ENCODE measurements at places on chromosomes 2 and 18.

DNA sequence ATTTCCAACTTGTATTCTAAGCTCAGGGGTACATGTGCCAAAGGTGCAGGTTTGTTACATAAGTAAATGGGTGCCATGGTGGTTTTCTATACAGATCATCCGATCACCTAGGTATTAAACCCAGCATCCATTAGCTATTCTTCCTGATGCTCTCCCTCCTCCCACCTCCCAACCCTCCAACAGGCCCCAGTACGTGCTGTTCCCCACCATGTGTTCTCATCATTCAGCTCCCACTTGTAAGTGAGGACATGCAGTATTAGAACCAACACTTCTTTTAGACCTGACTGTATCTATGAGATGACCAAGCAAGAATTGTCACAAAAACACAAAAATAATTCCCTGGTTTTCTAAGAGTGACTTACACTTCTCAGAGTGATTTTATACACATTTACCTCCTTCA, 83.0 kb downstream of the VIT start:
- DNase-seq = no peak

GRCh38 chr2:163640542-163641193, 95.1 kb downstream of the FIGN start:
- DNase-seq = no peak

DNA sequence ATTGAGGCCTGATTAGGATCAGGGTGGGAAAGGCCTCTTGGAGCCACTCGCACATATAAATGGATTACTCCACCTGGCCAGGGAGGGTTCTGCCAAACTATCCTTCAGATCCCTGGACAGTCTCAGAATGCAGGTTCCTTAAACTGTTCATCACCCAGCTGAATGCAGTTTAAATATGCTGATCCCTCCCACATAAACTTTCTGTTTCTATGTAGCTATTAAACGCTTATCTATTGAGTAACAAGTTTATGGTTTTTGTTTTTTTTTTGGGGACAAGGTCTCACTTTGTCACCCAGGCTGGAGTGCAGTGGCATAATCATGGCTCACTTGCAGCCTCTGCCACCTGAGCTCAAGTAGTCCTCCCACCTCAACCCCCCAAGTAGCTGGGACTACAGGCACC, 1.9 kb downstream of the CAD start:
- DNase-seq = no peak

GRCh38 chr2:239200646-239201530, 199.9 kb downstream of the HDAC4 start:
- no peak for DNase-seq

- no peak for DNase-seq
Measured at GRCh38 chr2:138626148-138626547, 124.6 kb downstream of the SPOPL start.

DNA sequence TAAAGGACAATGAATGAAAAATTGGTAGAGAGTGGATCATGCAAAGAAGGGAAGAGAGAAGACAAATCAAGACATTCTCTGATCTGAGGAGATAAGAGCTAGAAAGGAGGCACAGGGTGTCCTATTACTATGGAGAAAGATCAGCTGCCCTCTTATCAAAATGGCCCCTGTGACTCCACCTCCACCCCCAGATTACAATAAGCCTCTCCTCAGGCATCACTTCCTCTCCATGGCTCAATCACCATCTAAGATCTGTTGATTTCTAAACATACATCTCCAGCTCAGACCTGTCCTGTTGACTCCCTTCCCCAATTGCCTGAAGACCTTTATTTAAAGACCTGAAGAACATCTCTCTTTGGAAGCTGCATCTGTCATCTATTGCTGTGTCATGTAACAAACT, 43.2 kb downstream of the SP100 start:
- no peak for DNase-seq

GRCh38 chr2:38093527-38094165, 17.7 kb upstream of the CYP1B1 start:
- peak; percentile 30 for DNase-seq

DNA sequence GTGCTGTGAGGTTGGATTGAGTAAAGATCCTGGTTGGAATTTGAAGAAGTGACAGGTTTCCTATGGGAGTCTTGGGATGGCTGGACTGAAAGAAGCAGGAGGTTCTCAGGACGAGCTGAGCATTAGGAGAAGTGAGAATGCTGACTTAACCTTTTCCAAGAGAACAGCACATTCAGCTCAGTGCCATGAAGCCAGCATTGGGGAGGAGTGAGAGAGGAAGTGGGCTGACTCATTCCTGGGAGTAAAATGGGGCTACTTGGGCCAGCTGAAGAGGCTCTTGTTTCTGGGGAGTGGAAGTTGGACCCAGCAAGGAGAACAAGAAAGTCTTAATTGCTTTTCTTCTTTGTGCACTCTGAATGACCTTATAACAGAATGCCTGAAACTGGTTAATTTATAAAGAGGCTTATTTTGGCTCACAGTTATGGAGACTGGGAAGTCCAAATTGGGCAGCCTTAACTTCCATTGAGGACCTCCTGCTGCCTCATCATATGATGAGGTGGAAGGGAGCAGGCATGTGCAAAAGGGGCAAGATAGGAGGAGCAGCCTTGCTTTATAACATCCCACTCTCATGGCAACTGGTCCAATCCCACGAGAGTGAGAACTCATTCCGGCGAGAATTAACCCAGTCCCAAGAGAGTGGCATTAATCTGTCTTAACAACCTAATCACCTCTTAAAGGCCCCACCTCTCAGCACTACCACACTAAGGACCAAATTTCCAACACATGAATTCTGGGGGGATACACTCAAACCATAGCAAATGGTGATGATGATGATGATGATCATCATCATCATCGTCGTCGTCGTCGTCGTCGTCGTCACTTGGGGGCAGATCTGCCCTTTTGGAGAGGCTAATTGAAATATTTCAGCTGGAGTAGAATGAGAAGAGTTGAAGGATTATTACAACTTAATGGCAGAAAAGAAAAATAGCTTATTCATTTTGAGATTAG, 26.1 kb downstream of the DGUOK start:
- no peak for DNase-seq

GRCh38 chr2:186554429-186554828, 35.4 kb upstream of the ITGAV start:
- DNase-seq = no peak

Measured in right cardiac atrium (tissue), 5 donors.